ENCODE measurements at places on chromosomes 6 and 20.

DNA sequence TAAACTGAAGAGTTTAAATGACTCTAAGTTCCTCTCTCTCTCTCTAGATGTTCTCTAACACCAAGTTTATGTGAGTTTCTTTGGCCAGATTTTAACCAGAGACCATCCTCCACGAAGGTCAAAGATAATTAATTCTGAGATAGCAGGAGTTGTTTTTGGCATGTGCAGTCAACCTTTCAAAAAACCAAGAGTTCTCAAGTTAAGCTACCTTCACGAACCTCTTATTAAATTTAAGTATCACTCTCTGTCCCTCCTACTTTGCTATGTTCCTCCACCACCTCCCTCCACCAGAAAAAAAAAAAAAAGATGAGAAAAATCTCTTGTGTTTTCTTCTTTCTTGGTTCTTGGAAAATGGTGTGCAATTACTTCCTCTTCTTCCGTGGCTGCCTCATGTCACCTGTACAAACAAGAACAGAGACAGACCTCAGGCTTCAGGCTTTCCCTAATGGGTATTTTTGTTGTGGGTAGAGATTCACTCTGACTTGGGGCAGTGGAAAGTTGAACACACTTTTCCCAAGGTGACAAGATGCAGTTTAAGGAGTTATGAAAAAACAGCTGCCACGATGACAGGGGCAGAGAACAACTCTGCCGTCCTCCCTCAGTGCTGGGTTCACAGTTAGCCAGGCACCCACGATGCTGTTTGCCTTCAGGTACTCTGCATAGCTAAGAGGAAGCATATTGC is 64.3 kb downstream of the ADTRP start:
- no peak for DNase-seq

DNA sequence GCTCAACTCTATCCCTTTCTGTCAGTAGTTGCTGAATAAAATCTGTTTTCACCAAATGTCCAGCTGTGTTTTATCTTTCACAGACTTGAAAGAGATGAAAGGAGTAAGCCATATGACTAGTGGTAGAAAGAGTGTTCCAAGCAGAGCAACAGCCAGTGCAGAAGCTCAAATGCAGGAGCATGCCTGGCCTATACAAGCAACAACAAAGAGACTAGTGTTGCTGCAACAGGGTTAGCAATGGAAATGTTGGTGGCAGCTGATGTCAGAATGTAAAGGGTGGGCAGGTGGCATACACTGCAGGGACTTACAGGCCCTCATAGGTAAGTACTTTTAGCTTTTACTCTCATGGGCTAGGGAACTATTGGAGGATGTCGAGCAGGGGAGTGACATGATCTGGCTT is 5.2 kb upstream of the HINT3 start:
- no peak for DNase-seq

DNA sequence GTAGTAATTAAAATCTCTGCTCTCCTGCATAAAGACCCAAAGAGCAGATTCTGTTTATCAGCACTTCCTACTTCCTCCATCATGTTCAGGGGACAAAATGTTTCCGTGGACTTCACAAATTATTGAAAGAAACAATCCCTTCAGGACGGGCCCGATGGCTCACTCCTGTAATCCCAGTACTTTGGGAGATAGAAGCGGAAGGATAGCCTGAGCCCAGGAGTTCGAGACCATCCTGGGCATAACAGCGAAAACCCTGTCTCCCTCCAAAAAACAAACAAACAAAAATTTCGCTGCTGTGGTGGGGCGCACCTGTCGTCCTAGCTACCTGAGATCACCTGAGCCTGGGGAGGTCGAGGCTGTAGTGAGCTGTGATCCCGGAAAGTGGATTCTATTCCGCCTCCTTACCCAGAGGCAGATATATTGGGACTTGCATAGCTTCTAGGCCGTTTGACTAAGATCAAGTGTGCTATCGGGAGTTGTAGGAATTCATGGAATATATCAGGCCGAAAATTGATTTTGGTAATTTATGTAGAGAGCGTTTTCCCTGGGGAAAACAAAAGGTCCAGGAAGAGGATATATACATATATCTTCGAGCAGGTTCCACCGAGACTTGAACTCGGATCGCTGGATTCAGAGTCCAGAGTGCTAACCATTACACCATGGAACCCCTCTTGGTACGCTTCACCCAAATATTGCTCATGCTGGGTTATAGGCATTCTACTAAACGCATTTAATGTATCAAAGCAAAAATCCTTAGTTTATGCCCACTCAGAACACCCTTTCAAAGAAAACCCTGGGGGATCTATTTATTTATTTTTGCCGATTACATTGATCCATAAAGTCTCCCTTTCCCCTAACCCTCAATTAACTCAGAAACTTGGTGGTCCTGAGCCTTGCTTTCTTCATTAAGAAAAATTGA is 74.5 kb upstream of the ZNF184 start:
- no peak for DNase-seq

DNA sequence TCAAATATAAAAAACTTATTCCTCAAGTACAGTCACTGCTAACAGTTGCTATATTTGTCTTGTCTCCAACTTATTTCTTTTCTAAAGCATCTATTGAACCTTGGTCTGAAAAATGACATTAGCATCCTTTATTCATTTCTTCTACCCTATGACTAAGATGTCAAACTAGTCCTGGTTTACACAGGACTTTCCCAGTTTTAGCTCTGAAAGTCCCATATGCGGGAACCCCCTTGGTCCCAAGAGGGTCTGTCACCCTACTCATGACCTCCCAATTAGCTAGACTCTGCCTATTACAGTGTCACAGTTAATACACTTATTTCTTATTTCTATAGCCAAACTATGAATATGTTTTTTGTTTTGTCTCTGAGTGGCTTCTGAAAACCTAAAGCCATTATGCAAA is 37.1 kb downstream of the PLEKHG1 start:
- no peak for DNase-seq

DNA sequence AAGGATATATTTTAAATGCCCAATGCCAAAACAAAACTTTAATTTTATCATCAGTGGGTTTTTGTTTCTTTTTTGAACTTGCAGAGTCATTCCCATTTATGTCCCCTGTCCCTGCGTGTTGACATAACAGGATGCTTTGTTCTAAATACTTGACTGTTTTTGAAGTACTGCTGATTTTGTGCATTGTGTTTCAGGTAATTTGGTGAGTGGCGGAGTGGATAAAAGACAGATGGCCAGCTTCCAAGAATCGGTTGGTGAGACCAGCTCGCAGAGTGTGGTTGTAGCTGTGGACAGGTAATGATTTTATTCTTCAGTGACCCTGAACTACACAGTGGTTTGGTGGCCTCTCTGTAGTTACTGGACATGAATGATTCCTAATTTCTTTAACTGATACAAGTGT is 50.5 kb upstream of the CSE1L start:
- no peak for DNase-seq

DNA sequence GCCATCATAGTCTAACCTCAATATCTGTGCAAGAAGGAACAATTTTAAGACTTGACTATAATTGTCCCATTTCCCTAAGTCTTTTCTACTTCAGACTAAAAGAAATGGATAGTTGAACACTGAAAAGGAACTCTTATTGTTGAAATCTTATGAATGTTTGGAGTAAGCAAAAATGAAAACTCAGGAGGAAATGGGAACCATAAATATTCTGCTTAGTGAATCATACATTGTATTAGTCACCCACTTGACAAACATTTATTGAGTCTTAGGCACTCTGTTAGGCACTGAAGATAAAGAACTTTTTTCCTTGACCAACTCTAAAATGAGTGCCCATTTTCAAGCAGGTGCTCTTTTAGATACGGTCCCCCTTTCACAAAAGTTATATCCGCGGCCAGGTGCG is 8.7 kb downstream of the CCDC170 start:
- DNase-seq, result no peak

- DNase-seq, result no peak
Measured at GRCh38 chr20:36805396-36805795, 31.8 kb upstream of the DSN1 start.

DNA sequence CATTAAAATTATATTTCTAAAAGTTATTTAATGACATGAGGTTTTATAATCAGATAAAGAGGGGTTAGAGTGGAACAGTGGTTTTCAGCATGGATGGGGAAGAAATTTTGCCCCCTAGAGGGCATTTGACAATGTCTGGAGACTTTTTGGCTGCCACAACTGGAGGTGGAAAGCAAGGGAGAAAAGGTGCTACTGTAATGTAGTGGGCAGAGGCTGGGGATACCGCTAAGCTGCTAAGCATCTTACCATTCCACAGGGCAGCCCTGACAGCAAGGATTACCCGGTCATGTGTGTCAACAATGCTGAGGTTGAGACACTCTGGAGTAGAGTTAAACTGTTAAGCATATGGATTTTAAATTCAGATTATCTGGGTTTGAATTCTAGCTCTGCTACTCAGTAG is 52.9 kb upstream of the FABP7 start:
- no peak for DNase-seq

GRCh38 chr20:53866794-53867740 is 203.3 kb downstream of the BCAS1 start:
- no peak for DNase-seq

DNA sequence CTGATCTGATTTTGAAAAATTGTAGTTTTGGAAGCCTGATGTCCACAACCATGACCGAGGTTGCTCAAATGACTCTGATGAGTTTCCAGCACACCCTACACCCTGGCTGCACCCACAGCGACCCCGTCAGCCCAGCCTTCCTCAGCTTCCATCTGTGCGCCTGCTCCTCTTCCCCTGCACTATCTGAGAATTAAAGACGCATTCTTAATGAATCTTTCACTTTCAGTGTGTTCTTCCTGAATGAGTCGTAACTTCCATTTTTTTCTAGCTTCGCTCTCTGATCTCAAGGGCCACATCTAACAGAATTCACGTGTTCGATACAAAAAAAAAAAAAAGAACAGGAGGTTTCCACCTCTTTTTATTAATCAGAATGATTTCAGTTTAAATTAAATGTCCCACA is 21.3 kb upstream of the RREB1 start:
- DNase-seq, result no peak

GRCh38 chr20:3865887-3866407 is 19.3 kb downstream of the MAVS start:
- no peak for DNase-seq

GRCh38 chr20:59741073-59741472 is 136.7 kb downstream of the PHACTR3 start:
- no peak for DNase-seq

- peak; percentile 68 for DNase-seq
Measured at GRCh38 chr20:23340524-23340923, 10.1 kb upstream of the NXT1 start.

GRCh38 chr6:37802810-37803209 is 16.7 kb upstream of the ZFAND3 start:
- DNase-seq, result no peak

- DNase-seq, result no peak
Measured at GRCh38 chr20:39651645-39652325, 689.6 kb downstream of the DHX35 start.

- DNase-seq, result no peak
Measured at GRCh38 chr6:10416863-10417641, 2.2 kb upstream of the TFAP2A start.

DNA sequence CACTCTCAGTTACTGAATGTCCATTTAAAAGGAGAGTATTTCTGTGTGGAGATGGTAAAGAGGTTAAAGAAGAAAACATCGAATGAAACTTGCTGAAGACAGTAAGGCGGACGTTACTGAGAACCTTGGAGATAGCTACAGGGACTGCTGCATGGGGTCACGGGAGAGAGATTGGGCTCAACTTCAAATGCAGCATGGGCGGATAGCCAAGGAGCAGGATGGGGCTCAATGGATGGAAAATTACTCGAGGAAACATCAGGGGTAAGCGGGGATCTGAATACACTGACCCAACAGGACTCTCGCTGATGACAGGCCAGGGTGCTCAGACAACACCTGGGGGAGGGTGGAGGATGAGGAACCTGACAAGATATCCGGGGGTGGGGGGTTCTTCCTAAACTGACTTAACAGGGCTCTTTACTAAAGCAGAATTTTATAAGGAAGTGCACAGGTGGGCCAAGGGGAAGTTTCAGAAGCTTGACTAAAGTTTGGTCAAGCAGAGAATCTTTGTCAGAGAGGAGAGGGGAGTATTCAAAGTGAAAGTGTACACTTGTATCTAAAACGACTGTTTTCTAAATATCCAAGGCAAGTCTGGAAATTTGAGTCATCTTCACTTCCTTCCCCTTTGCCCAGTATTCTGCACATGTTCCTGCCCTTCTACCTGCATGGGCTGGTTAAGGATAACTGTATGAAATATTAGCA is 22.8 kb downstream of the ECT2L start:
- DNase-seq, result no peak

- DNase-seq, result no peak
Measured at GRCh38 chr20:25030649-25031207, 27.2 kb downstream of the ACSS1 start.

DNA sequence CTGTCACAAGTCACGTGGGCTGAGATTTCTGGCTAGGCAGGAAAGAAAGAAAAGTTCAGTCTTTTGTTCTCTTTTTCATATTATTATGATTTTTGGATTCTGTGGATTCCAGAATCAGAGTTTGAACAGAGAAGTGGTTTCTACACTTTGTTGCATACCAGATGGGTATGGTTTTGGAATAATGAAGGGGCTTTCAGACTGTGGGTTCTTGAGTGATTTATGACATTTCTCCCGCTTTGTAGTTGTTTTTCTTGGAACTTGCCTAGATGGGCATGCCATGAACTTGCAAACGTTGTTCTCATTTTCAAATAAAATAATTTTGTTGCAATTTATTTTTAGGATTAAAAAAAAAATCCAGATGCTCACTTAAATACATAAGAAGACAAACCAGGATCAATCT is 34.4 kb downstream of the CBFA2T2 start:
- no peak for DNase-seq

GRCh38 chr6:166470863-166471410 is 88.2 kb upstream of the MPC1 start:
- no peak for DNase-seq

GRCh38 chr20:46799781-46800408 is 90.4 kb downstream of the SLC2A10 start:
- DNase-seq, result no peak
